ENCODE measurements at places on chromosomes 4 and X.

GRCh38 chrX:133214301-133214700, 3.9 kb downstream of the TFDP3 start:
- DNase-seq = no peak

GRCh38 chr4:74439952-74440351, 5.0 kb upstream of the AREG start:
- no peak for DNase-seq

DNA sequence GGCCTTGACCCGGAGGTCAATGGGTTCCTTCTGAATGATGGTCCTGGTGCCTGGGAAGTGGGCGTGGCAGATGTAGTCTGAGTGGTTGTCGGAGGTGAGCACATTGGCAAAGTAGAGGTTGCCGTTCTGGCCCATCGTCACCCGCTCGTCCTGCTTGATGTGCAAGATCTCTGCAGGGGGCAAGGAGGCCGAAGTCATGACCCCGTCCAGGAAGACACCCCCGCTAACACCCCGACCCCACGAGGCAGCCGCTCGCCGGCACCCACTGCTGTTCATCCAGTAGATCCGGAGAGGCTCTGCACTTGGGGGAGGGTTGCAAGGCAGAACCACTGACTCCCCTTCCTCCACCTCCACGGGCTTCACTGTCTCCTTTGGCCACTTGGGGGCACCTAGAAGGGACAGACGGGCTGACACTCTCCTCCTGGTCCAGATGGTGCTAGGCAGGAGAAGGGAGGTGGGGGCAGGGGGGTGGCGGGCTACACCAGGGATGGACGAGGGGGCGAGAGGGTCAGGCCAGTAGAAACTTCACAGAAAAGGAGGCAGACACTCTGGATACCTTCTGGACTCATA, 15.1 kb downstream of the L1CAM start:
- DNase-seq = peak; percentile 12

GRCh38 chrX:29071525-29072320, 484.5 kb downstream of the IL1RAPL1 start:
- no peak for DNase-seq

DNA sequence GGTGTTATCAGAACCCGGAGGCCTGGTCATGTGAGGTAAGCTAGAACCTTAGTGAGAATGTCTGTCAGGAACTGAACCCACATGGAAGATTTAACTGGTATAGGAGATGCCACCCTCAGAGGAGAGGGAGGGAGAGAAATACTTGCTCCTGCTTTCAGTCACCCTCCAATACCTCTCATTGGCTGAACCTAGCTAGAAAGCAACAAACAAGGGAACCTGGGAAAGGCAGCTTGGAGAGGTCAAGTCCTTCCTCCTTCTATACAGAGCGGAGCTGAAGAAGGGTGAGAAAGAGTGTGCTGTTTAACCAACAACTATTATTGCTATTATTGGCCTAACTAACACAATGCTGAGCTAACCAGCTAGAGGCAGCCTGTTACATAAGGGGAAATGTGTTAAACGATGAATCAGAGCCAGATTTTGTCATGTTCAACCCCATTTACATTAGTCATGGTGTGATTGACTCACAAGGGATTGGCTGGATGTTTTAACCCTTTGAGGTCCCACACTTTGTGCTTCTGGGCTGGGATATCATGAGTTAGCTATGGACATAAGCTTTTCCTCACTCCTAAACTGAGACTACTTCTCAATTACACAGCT, 96.5 kb upstream of the ESX1 start:
- DNase-seq = no peak

GRCh38 chr4:32073542-32073941, 1353.4 kb downstream of the PCDH7 start:
- DNase-seq = no peak

All from OCI-M1 (cell line).